Stimulated activated CD4-positive, alpha-beta T cell treated with anti-CD3 and anti-CD28 coated beads, Interleukin-12 subunit alpha, Interleukin-12 subunit beta, amount 100 ng/mL, for 48 hours (primary cell): ENCODE measurements at places on chromosomes 4 and X.

- no peak for DNase-seq
Measured at GRCh38 chr4:88826771-88827170, 129.1 kb upstream of the NAP1L5 start.

DNA sequence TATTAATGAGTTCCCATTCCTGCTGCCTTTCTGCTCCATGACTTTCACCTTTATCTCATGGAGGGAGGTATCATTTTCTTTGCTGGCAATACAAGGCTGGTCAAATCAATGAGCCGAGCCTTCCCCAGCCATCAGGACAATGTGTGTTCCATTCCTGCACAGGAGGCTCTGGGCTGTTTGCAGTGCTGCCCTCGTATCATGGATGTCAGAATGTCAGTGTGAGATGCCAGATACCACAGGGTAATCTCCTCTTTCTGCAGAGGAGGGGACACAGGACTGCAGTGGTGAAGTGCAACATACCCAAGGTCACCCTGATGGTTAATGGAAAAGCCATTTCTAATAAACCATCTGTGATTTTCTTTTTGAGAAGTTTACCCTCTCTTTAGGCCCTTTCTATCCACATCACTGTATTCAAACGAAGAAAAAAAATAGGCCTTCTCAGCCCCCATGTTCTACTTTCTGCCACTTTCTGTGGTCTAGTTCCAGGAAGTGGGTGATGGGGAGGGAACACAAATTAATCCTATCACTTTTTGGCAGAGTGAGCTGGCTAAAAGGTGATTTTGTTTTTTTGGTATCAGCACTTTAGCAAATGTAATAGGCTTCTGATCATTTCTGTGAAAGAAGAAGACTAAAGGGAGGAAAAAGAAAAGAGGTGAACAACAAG, 490.2 kb upstream of the BOD1L1 start:
- DNase-seq: no peak

GRCh38 chrX:108216405-108216804, 124.8 kb downstream of the ATG4A start:
- DNase-seq: no peak

DNA sequence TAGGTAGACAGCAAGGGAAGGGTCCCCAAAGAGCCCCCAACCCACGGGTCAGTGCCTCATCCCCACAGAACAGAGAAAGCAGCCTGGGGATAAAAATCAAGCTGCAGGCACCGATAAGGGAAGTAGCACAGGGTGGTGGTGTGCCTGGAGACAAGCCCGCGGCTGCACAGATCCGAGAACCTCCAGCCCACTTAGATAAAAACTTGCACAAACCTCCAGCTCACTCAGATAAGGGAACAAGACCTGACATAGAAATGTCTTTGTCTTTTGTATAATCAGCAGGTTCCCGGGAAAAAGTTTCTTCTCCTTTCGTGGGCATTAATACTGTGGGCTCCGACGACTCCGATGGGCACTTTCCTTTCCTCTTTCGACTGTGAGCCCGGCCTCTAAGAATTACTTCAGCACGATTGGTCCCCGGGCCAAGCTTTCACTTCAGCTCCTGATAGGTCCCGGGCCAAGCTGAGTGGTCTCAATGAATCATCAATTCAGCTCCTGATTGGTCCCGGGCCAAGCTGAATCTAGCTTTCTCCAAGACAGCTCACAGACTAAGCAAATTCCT, 32.4 kb downstream of the PRDX4 start:
- DNase-seq: peak; percentile 5

DNA sequence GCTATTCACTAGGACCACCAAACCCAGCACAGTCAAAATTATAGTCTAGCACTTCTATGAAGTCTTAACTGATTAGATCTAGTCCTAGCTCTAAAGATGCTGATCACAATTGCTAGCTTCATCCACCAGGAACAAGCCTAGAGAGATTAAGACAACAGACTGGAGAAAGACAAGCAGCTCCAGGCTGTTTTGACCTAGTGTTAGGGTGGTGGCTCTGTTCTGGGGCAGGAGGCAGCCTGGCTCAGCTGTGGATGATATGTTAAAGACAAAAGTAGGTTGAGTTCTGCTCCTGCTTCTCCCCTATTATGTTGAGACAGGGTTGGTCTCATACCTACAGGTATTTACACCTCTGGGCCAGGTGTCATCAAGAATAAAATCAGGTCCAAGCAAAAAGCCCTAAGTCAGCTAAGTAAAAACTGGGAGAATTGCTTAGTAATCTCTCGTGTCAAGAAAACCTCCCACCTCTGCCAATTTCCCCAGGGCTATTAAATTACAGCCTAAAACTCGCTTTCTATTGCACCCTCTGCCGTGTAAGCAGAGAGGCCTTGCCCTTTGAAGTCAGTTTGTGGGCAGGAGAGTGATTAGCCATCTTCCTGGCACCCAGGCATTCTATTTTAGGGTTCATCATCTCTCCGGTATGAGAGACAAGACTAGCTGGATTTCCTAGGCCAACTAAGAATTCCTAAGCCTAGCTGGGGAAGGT, 39.9 kb downstream of the RAB40AL start:
- DNase-seq: no peak

DNA sequence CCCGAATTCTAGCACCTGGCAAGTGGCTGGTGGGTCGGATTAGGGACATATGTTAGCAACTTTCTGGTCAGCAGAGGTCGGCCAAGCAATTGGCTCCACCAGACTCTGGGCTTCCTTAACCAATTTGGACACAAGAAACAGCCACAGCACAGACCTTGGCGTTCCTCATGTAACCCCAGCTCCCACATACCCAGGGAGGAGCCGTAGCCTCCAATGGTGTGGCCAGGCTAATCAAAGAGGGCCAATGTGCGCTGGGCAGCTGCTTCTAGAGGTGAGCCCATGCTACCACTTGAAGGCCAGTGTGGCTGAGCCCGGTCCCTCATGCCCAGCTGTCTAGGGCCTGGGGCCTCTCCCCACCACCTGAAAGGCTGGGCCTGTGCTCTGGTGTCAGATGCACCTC, 82.5 kb upstream of the MSX1 start:
- no peak for DNase-seq

- DNase-seq: no peak
Measured at GRCh38 chr4:39528061-39528465, 824 bp upstream of the UGDH start.

DNA sequence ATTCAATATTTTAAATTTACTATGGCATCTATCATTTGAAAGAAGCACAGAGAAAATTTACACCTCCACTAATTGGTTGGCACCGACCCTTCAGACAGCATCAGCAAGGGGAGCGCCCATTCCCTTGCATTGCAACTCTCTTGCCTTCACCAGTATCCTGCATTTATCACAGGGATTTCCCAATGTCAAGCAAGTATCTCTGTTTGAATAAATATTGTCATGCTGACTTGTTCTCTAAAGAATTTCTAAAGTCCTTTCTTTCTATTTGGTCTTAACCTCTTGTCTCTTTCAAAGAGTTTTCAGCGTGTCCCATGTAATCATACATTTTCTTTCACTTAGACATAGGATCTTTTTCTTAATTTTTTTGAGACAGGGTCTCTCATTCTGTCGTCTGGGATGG, 10.4 kb downstream of the DCTD start:
- no peak for DNase-seq

DNA sequence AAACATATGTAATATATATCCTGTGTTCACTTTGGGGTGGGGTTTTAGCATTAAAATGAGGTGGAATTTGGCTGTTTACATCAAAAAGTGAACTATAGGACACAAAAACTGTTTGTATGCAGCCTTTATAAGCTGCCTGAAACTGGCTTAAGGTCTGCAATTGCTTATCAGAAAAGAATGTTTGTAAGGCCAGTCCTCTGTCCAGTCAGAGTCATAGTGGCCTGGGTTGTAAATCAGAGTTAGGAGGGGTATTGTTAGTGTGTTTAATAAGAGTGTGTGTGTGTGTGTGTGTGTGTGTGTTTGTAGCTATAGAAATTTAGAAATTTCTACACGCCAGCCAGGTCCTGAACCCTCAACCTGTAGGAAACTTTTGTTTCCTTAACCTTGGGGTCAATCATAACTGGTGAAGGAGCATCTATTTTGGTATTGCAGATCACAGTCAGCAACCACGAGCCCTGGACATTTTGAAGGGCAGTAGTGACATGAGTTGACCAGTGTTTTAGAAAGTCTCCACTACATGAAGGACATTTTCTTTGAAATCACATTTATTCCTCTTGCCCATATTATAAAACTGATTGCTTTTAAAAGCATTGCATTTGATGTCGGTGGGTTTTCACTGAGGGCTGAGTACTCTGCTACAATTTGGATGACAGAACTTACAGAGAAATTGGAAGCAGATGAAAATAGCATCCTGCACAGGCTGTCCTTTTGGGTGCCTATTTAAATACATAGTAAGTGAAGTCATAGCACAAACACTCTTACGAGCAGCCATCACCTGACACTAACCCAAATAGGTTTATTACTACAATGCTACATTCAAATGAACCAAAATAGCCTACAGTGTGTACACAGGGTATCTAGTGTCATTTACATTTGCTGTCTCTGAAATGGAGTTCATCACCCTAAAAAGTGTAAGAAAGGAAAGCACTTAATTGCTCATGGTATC, 11.2 kb upstream of the TMEM154 start:
- DNase-seq: no peak

- DNase-seq: no peak
Measured at GRCh38 chr4:122755675-122756074, 23.2 kb downstream of the BBS12 start.

GRCh38 chr4:106186201-106186600, 129.8 kb downstream of the TBCK start:
- no peak for DNase-seq

- DNase-seq: no peak
Measured at GRCh38 chr4:58734030-58734674, 1624.0 kb upstream of the IGFBP7 start.

DNA sequence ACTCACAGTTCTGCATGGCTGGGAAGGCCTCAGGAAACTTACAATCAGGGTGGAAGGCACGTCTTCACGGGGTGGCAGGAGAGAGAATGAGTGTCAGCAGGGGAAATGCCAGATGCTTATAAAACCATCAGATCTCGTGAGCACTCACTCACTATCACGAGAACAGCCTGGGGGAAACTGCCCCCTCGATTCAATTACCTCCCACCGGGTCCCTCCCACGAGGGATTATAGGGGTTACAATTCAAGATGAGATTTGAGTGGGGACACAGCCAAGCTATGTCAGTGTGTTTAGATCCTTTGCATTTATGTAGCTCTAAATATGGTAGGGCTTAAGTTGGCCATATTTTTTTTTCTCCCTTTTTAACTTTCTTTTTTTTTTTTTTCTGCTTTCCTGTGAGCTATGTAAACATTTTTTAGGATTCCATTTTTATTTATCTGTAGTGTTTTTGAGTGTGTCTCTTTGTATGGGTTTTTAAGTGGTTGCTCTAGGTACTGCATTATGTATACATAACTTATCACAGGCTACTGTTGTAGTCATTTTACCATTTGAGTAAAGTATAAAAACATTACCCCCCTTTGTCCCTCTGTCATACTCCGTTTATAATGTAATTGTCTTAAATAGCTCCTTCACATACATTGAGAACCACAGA, 79.0 kb downstream of the ADRA2C start:
- DNase-seq: no peak

- DNase-seq: no peak
Measured at GRCh38 chrX:22699581-22700091, 300.1 kb upstream of the DDX53 start.

GRCh38 chrX:76815754-76816153, 388.2 kb downstream of the MAGEE1 start:
- no peak for DNase-seq

DNA sequence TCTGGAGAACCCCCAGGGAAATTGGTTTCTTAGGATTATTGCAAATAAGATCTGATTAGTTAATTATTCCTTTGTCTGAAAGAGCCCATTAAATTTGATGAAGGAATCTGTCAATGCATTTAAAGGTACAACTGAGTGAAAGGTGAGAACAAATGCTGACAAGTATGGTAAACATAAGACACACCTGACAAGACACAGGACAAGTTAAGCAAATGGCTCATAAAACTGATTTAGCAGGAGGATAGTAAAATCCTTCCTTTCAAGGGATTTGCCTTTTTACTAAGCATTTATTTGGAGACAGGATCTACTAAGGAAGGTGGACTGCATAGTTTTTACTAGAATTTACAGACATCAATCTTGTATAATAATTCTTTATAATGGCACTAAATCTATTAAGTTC, 553.9 kb downstream of the SPRY1 start:
- no peak for DNase-seq

- no peak for DNase-seq
Measured at GRCh38 chr4:183898456-183898855, 6.7 kb upstream of the STOX2 start.

DNA sequence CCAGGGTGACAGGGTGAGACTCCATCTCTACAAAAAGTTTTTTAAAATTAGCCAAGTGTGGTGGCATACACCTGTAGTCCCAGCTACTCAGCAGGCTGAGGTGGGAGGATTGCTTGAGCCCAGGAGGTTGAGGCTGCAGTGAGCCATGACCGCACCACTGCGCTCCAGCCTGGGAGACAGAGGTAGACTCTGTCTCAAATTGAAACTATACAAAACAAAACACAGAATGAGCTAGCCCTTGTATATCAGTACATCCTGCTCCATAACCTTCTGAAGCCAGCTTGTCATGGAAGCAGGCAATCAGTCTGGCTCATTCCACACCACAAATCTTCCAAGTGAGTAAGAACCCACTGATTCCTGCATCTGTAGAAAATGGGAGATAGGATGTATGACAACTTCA, 49.0 kb downstream of the CD99L2 start:
- DNase-seq: no peak

DNA sequence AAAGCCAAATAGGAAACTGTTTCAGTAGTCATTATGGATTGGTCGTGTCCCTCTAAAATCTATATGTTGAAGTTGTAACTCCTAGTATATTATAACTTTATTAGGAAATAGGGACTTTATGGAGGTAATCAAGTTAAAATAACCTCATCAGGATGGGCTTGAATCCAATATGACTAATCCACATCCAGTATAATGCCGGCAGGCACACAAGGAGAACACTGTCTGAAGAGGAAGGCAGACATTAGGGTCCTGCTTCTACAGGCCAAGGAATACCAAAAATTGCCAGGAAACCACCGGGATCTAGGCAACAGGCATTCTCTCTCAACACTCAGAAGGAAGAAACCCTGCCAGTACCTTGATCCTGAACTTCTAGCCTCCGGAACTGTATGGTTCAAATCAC, 130.3 kb downstream of the ATP10D start:
- DNase-seq: no peak

DNA sequence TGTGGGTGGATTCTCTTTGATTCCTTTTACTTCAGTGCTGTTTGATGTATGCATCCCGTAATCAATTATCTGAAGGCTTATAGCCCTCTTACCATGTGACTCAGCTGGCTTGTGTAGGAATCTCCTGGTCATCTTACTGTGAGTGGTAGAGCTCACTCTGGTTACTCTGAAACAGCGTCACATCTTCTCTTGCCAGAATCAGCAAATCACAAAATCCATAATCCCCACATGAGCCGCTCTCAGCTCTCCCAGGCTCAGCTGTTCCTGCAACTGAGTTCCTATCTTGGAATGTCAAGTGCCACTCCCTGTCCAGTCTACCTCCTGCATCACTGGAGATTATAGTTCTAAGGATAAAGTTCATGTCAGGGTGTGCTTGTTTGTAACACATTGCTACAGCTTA, 278.0 kb downstream of the FBXO8 start:
- DNase-seq: no peak
